CD14-positive monocyte (primary cell): ENCODE measurements at places on chromosomes 7 and 10.

DNA sequence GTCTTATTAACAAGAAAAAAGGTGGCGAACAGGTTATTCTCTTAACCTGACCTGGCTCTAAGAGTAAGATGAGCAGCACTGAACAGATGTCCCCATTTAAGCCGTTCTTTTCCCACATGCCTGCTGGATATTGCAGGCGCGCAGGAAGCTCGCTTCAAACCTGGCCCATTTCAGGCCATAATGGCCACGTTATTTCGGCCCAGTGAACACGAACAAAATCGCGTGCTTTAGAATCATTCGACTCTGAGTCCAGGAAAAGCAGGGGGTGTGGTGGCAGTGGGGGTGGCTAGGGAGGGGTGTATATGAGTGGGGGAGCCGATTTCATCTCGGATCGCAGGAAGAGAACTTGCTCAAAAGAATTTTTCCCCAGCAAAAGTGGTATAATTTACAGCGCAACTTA lies 6.6 kb upstream of the SP8 start:
- no peak for DNase-seq

- DNase-seq = no peak
These were observed 3.3 kb downstream of the PCDH15 start for GRCh38 chr10:54797636-54798321.

GRCh38 chr10:79061441-79062315 lies 7.1 kb upstream of the ZMIZ1 start:
- no peak for DNase-seq

- no peak for DNase-seq
These were observed 89.9 kb upstream of the CAPZA2 start for GRCh38 chr7:116772423-116772863.

- DNase-seq = no peak
These were observed 128.6 kb downstream of the ZNF467 start for GRCh38 chr7:149644754-149645153.

GRCh38 chr10:12382157-12382548 lies 32.8 kb downstream of the CAMK1D start:
- DNase-seq = no peak

- DNase-seq = no peak
These were observed 76.5 kb downstream of the AUTS2 start for GRCh38 chr7:69674701-69675182.

DNA sequence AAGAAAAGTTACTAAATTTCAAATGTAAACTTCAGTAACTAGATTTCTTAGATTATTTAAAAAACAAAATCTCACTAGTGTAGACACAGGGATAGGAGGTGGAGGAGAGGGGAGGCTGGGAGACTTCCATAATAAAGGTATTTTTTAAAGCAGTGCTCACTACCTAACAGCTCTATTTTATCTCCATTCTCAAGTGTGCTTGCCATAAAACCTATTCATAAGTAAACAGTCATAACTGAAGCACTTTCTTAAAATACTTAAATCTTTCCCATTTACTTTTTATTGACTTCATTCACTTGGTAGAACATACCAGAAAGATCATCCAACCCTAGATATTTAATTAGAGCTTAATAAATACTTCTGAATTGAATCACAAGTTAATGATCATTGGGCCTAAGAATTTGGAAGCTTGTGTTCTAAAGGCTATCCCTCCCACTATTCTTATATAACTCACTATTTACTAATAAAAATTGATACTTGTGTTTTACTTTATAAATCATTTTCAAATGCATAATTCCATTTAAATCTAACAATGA lies 107.4 kb downstream of the SNX13 start:
- no peak for DNase-seq
